ENCODE measurements at places on chromosomes 1 and 21.

- no peak for DNase-seq
Measured at GRCh38 chr1:147747966-147748365, 12.4 kb downstream of the GJA5 start.

GRCh38 chr1:182622901-182623528 lies 18.8 kb upstream of the RGS16 start:
- no peak for DNase-seq

- no peak for DNase-seq
Measured at GRCh38 chr21:43815107-43815613, 25.8 kb downstream of the RRP1 start.

GRCh38 chr1:92934395-92935378 lies 26.6 kb downstream of the DIPK1A start:
- no peak for DNase-seq
